ENCODE measurements at places on chromosomes 3 and 15. TPM values are rescaled to one million over a fixed set of nuclear protein-coding genes. Genes with fewer than 3 reads are reported as not detected.

Gene AGTR1
- 25.5 TPM for total RNA-seq

Gene TEX55
- not detected for total RNA-seq

Gene GPR27
- 0.10 TPM for total RNA-seq

Gene APOD
- 0.25 TPM for total RNA-seq

Gene CCR3
- total RNA-seq, result not detected

Gene NAALADL2
- total RNA-seq, result 4.2 TPM

Gene PPP1R14D
- total RNA-seq, result not detected

Gene HYAL1
- total RNA-seq, result 140 TPM

Gene FEZF2
- total RNA-seq, result not detected

Gene IQCF2
- not detected for total RNA-seq

Gene ACP3
- not detected for total RNA-seq

Gene INAFM2
- 7.7 TPM for total RNA-seq

Gene KNG1
- total RNA-seq, result 1,019 TPM

Gene SCAMP5
- 0.73 TPM for total RNA-seq

Gene ZBTB20
- 50.6 TPM for total RNA-seq

Gene PROK2
- total RNA-seq, result 0.25 TPM

Gene VIPR1
- 27.0 TPM for total RNA-seq

Gene CCDC80
- 0.75 TPM for total RNA-seq

Gene SCG3
- total RNA-seq, result not detected

Gene PTX3
- total RNA-seq, result 0.23 TPM

DNA sequence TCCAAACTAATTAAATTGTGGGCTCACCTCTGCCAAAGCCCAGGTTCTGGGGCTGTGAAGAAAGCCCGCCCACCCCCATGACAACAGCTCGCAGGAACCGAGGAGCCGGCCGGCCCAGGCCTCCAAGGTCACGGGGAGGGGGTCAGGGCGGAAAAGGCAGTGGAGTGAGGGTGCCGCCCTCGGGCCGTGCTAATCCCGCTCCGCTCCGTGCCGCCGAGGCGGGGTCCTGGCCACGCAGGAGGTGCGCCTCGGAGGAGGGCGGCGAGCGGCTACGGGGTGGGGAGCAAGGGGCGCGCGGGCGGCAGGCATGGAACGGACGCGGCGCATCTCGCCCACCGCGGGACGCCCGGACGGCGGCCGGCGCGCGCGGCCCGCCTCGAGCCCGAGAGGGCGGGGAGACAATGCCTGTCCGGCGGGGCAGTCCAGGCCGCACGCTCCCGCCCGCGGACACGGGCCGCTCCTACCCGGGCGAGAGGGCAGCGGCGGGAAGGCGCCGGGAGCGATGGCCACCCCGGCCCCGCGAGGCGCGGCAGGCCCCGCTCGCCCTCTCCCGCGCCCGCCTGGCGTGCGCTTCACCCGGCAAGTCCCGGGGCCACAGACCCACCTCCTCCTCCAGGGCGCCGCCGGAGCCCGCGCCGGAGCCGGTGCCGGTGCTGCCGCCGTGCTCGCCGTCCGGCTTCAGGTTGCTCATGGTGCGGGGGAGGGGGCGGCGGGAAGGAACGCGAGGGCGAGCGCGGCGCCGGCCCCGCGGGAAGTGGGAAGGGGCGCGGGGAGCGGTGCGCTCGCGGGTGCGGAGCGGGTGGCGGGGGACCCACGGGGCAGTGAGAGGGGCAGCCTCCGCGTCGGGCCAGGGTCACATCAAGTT is 528 bp downstream of the RBPMS2 start:
- DNase-seq, result peak; percentile 50

- peak; percentile 24 for DNase-seq
These were observed 39.2 kb upstream of the CSPG4 start for GRCh38 chr15:75751891-75752290.

DNA sequence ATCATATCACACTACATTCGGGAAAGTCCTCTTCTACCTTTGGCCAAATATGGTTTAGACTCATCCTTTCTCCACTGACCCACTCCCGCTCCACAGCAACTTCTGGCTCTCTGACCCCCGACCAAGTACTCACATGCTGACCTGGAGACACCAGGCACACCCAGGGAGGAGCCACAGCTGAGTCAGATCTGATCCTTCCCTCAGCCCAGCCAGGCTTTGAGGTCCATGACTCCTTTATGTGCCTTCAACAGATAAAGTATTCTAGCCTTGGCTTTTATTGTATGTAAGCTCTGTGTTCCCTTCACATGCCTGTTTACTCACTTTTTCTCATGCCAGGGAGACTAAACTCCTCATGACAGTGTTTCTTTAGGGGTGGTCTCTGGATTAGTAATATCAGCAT is 166.9 kb upstream of the UMPS start:
- no peak for DNase-seq

DNA sequence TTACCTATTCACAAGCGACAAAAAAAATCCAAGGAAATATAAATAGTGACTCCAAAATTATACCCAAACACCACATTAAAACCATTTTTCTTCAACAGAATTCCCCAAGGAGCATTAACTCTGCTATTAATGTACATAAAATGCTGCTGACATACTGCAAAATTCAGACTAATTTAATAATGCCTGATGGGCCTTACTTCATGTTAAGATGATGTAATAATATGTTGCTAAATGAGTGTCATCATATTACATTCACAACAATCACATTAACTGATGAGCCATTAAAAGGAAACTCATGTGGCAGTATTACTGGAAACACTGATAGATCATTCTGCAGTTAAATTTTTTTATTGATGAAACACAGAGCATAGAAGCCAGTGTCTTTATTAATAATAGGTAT is 204.9 kb upstream of the CGNL1 start:
- DNase-seq, result no peak

GRCh38 chr3:9947025-9947995 is 4.9 kb downstream of the PRRT3 start:
- peak; percentile 84 for DNase-seq

GRCh38 chr3:98778852-98779413 is 15.8 kb downstream of the ST3GAL6 start:
- DNase-seq, result no peak

- DNase-seq, result no peak
These were observed 19.8 kb downstream of the GNB5 start for GRCh38 chr15:52171386-52171785.

DNA sequence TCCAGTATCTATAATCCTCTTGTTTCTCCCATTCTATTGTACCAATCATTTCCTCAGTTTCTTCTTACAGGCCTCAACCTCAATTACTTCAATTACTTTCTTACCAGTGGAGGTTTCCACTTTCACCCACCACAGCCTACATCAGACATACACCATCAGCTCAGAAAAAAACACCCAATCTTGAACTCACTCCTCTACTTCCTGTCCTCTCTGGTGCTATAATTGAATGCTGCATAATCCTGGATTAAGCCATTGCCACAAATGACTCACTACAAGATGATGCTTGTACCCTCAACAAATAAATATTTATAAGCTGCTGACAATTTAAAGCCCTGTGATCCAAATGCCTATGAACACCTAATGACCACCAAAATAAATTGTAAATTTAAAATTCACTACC is 18.5 kb downstream of the RYK start:
- DNase-seq, result no peak

DNA sequence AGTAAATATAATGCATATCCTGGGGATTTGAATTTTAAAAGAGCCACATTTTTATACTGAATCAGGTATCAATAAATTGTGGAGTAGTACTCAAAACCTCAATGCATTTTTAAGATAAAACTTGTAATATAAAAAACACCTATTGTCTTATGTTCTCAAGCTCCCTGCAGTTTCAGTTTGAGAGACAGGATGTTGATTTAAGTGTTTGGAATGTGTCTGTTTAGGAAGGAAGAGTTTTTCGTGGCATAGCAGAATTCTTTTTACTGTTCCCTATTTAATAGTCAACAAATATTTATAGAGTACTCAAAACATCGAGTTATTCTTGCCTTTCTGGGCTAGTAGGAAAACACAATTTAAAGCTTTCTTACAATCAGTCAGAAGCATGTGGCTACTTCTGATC is 146.1 kb upstream of the BCHE start:
- no peak for DNase-seq

- no peak for DNase-seq
These were observed 57.2 kb downstream of the SEC22A start for GRCh38 chr3:123258811-123259420.

DNA sequence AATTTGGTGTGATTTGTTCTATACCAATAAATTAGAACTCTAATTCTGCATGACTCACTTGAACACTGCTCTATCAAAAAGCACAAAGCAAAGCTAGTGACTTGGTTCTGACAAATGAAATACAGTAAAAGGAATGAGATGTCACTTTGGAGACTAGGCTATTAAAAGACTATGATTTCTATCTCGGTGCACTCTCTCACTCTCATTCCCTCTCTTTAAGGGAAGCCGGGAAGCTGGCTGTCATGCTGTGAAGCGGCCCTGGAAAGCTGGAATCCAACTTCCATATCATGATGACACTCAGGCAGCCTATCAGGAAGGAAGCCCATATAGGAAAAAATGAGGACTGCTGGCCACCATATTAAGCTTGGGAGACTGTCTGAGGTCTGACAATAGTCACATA is 590.1 kb upstream of the CBLB start:
- DNase-seq, result no peak

GRCh38 chr15:92049290-92049989 is 195.9 kb downstream of the SLCO3A1 start:
- no peak for DNase-seq

GRCh38 chr15:62046078-62046743 is 14.0 kb downstream of the VPS13C start:
- no peak for DNase-seq

DNA sequence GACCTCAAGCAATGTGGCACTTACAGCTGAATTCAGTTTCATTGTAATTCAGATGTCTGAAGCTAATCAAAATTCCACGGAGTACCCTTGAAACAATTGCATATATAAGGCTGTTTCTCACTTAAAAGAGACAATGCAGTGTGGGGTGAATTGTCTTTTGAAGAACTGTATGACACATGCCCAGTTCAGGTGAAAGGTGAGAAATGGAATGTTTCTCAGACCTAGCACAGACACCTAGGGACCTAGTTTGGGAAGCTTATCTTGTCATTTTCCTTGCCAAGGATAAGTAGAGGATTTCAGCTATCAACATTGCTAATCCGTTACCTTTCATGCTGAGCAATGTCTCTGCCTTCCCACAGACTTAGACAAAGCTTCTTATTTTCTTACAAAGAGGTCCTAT is 36.3 kb downstream of the MBNL1 start:
- no peak for DNase-seq

- no peak for DNase-seq
These were observed 196.3 kb downstream of the DTWD1 start for GRCh38 chr15:49817100-49817499.

DNA sequence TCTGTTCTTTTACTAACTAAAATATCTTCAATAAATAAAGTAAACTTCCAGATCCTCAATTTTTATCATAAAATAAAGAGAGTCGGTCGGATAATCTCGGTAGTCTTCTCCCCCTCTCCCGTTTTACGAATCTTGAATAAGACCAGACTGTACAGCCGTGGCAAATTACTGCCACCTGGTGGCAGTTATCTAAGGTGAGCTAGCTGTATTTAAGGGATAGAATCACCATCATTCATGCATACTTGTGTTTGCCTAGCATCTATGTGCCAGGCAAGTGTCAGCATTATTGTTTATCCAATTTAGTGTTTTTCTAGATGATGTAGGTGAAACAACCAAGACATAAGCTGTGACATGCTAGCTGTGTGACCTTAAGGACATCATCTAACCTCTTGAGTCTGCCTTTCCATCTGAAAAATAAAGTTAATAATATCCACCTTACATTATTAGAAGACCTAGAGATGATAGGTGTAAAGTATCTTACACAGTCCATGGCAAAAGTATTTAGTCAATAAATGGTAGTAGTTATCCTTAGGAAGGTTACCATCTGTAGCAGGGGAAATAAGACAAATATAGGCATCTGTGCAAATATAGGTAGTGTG is 21.3 kb downstream of the DUT start:
- DNase-seq, result no peak

- no peak for DNase-seq
These were observed 46.3 kb upstream of the FLNB start for GRCh38 chr3:57961828-57962447.

DNA sequence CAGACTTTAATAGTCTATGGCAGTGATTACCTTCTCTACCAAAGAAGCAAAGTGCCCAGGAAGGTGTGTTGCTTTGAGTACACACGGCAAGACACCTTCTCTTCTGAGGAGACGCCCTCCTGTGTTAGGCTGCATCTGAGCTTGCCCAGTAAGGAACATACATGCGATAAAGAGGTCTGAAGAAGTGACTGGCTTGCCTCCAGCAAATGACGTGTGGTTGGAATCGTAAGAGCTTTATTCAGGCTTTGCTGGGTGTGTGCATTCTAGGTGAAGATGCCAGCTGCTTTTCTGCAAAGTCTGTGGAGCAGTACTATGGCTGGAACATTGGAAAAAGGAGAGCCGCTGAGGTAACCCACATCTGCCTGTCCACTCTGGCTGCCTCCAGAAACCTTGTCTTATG is 22.4 kb downstream of the MAP6D1 start:
- DNase-seq, result peak; percentile 27

DNA sequence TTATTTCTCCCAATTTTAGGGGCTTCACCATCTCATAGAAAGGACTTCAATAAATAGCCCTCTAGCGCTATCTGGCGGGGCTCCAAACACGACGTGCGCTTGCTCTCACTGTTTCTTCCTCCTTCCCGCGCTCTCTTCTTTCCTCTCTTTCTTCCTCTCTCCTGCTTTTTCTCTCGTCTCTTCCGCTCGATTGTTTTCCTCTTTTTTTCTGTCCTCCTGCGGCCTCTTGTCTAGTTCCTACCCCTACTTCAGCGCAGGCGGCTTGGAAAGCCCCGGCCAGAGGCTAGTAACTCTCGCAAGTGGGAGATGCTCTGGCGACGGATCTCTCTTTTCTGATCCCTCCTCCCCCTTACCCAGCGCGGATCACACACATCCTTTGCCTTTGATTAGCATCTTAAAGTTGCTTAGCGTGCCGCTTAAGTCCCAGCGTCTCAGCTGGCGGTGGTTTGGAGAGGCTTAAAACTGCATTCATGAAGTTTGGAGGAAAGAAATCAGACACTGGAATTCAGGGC is 6.2 kb upstream of the MEIS2 start:
- DNase-seq, result no peak

- no peak for DNase-seq
These were observed 259.2 kb upstream of the CCDC54 start for GRCh38 chr3:107117922-107118536.

GRCh38 chr3:69748503-69748902 is 9.2 kb downstream of the MITF start:
- DNase-seq, result no peak

GRCh38 chr3:159458010-159458409 is 530.6 kb upstream of the IL12A start:
- no peak for DNase-seq

GRCh38 chr15:36358094-36358493 is 221.3 kb upstream of the CDIN1 start:
- DNase-seq, result no peak

All from left lobe of liver (tissue), 2 donors.